ENCODE measurements at places on chromosomes 5 and 9.

DNA sequence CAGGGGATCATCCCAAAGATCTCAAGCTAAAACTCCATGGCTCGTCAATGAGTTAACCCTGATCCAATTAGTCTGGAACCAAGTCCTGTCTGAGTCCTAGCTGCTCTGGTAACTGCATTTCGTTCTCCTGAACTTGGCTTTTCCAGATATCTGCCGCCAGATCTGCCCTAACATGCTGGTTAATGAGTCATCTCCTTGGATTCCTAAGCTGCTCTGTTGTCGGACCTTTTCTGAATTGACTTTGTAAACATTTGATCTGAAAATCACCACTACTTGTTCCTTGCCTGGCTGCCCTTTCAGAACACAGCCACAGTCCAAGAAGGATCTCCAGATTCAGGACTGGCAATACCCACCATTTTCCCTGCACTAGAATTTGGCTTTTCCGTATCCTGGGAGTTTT lies 473.0 kb downstream of the ZSWIM6 start:
- no peak for DNase-seq

DNA sequence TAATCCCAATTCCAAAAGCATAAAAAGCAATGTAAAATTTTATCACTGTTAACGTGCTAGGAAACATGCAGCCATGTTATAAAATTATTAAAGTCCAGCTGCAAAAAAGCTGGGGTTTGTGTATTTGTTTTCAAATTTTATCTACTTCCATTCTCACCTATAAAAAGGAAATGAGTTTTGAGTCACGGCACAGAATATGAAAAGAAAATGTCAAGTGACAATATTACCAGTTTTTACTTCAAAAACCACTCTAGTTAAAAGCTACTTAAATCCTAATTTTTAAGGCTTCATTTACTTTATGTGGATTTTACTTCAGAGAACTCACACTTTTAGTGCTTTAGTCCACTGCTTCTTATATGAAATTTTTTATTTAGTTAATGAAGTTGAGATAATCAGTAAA lies 72.7 kb upstream of the IFNE start:
- no peak for DNase-seq

DNA sequence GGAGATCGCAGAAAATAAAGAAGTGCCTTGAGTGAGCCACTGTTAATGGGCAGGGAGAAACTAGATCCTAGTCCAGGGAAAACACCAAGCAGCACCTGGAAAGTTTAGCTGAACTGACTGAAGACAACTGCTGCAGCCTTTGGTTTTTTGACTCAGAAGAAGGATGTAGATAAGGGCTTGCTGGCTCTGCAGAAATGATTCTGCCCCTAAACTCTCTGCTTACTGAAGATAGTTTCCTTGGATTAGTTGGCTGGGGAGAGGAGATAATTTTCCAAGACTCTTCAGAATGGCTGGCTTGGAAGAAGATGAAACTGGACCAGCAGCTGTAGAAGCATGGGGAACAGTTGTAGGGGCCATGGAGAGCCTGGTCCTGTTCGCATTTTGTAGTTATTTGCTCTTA lies 471.8 kb downstream of the KDM4C start:
- no peak for DNase-seq

DNA sequence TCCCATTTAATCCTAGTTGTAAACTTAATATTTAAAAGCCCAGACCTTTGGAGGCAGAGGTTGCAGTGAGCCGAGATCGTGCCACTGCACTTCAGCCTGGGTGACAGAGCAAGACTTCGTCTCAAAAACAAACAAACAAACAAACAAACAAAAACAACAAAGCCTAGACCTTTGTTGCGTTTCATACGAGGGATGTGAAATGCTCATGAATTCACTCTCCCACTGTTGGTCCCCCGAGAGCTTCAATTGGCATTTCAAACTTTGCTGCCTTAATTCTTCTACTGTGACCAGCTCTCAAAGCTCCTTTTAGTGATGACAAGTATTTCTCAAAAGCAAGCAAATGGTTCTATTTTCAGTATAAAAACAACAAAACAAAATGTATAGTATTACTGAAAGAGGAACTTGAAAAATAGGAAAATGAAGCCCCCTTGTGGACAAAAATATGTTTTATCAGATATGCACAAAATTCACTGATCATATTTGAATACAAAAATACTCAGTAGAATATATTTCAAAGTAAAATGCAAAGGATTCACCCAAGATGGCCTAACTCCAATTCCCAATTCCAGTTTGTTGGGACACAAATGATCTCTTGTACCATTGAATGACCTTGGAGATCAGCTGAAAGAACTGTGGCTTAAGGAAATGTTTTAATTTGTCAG lies 140.4 kb downstream of the ESM1 start:
- no peak for DNase-seq

GRCh38 chr5:136030956-136031611 lies 2.3 kb downstream of the TGFBI start:
- DNase-seq: no peak
